ENCODE measurements at places on chromosomes 5 and 9.

GRCh38 chr5:115522832-115523403 is 21.7 kb downstream of the FEM1C start:
- no peak for DNase-seq

DNA sequence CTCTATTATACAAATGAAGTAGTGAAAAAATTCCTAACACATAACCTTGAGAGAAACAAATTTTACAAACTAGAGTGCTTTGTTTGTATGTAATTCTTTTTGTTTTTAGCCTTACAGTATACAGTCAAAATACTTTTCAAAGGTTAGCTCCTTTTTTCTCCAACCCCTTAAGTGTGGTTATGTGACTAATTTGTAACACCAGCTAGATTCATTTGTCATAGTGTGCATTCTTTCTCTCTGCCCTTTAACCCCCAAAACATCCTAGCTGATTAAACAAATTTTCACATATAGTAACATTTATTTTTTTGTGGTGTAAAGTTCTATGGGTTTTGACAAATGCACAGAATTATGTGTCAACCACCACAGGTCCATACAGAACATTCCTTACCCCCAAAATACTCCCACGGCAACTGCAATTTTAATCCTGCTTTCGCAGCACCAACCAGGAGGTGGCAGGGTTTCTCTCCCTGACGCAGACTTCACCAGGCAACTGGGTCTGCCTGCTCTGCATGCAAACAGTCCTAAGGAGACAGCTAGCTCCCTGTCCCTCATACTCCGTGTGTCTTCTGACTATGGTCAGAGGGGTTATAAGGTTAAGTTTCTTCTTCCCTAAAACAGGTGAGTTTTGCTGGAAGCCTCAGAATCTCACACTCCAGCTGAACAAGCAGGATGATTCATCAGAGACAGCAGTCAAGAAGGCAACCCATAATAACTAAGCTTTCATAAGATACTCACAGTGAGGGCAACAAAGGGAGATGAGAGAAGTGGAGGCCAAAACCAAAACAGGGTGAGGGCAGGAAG is 44.5 kb upstream of the NR5A1 start:
- DNase-seq, result peak; percentile 62

- no peak for DNase-seq
Observed at GRCh38 chr9:135827301-135827700, 80.0 kb downstream of the CAMSAP1 start.

- no peak for DNase-seq
Observed at GRCh38 chr9:132348676-132349075, 6.1 kb downstream of the SETX start.

All from MG63 (cell line).